ENCODE measurements at places on chromosomes 12 and 14.
A peak's percentile ranks its signal among the peaks of the same experiment; 100 is the strongest.

GRCh38 chr14:99654235-99654985 lies 9.5 kb downstream of the HHIPL1 start:
- no peak for DNase-seq

GRCh38 chr14:90421001-90421631 lies 24.3 kb downstream of the CALM1 start:
- no peak for DNase-seq

DNA sequence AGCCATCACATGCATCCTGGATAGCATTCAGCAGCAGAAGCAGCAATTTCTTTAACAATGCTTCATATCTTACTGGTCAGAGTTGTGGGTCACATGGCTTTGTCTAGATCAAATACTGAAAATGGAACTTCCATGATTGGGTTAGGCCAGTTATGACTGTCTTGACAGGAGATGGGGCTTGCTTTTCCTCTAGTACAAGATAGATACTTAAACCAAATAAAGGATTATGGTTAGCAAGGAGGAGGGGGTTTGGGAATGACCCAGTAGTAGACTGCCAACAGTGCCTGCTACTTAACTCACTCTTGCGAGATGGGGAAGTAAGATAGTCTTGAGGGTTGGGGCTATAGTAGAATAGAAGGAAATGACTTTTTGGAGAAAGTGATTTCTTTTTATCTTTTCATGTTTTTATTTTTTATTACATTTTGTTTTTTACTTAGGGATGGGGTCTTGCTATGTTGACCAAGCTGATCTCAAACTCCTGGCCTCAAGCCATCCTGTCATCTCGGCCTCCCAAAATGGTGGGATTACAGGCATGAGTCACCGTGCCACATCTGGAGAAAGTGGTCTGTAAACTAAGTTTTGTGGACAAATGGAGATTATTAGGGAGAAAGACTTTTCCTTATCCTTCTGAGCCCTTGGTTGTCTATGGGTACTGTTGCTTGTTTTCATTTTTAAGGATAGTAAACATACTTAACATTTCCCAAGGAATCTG lies 37.6 kb downstream of the WNK1 start:
- no peak for DNase-seq

GRCh38 chr12:8912914-8913313 lies 1.4 kb upstream of the PHC1 start:
- DNase-seq = peak; percentile 29

DNA sequence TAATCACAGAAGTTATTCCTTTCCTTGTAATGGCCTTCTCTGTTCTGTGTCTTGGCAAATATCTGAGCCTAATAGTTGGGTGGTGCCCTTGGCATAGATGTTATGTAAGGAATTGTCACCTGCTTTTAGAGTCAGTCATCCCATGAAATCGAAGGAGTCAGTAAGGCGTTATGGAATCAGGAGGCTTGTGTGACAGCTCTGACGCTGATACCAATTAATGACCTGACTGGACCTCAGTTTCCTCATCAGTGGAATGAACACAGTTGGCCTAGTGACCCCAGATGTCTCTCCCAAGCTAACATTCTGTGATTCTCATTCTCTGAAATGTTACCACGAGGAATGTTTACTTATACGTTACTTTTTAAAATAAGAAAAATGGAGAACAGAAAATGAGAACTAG lies 32.1 kb downstream of the TXNRD1 start:
- no peak for DNase-seq

DNA sequence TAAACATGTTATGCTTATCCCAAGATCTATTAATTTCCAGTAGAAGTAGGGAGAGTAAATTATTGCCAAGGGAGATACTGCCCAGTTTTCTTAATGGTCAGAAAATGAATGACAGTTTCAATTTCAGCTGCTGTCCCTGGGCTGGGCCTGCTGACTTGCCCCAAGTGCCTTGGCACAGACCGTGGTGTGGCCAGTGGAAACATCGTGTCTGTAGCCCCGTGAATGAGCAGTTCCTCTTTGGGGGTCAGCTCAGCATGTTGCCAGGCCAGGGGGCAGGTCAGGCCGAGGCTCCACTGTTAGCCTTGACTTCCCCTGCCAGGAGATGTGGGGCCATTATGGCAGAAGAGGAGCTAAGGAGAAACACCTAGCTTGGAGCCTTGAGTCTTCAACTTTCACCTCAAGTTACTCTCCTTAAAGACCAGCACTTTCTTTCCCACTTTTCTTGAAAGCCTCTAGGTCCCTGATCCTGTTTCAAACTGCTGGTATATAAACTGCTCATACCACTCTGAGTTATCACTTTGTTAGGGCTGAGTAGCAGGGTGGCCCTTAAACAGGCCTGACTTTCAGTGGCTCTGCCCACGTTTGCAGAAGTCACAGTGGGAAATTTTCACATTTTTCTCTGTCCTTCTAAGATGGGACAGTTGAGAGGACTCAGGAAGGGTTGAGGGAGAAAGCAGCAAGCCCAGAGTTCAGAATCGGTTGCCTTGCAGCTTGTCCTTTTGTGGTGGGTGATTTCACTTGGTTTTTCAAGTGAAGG lies 73.2 kb downstream of the SUSD6 start:
- no peak for DNase-seq

DNA sequence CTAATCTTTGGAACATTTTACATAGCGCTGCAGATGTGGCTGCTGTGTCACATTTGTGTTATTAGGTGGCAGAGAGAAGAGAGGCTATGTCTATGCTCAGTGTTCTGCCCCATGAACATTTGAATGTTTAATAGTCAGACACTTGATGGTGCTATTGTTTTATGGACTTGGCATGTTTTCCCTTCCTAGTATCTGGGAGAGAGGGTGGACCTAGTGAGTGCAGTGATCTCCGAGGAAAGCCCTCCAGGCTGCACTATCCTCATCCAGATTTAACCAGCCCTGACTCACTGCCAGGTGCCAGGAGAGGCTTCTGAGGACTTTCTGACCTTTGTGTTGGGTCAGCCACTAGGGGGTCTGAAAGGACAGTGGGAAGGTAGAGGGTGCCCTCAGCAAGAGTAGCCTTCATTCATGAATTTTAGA lies 24.3 kb downstream of the ZFC3H1 start:
- peak; percentile 4 for DNase-seq

DNA sequence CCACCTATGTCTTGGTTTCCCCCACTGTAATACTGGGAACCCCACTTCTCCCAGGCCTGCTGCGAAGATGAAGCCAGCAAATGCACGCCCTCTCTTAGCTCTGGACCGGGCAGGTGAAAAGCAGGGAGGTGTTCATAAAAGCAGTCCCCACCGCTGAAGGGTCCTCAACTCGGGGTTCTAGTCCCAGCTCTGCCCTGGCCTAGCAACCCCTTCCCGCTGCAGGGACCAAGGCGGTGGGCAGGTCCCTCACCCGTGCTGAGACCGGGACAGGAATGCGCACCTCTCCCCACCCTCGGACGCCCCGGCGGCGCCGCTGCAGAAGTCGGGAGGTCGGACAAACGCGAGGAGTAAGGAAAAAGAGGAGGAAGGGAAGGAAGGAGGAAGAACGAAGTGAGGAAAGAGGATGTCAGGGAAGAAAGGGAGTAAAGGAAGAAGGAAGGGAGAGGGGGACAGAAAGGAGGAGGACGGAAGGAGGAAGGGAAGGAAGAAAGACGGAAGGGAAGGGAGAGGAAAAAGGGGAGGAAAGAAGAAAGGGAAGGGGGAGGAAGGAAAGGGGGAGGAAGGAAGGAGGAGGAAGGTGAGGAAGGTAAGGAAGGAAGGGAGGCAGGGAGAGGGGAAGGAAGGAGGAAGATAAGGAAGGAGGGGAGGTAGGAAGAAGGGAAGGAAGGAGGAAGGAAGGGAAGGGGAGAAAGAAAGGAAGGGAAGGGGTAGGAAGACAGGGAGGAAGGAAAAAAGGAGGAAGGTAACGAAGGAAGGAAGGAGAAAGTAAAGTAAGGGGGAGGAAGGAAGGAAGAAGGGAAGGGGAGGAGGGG lies 701 bp downstream of the SPRING1 start:
- no peak for DNase-seq

DNA sequence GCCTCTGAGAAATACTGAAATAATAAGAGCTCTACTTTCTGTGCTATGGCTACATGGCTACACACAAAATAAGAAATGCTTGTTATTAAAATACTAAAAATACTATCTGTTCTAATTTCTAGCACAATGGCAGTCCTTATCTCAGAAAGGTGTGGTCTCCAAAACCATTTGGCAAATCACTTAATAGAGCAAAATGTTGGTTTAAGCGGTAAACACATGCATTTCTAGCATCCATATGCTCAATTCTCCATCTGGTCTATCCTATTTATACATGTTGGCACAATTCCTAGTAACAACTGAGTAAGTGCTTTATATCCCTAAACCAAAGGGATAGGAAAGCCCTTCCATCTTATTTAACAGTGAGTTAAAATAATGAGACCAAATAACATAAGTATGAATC lies 107.0 kb downstream of the PAPLN start:
- no peak for DNase-seq

DNA sequence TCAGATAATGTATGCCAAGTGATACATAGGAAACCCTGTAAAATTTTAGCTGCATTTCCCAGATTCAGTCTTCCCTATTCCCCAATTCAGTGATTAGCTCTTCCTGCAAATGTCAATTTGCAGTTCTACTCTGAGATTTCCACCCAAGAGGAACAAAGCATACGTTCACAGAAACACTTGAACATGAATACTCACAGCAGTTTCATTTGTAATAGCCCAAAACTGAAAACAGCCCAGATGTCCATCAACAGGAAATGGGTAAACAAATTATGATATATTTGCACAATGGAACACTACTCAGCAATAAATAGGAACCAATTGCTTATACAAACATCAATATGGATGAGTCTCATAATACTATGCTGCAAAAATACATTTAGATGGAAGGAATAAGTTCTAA lies 194.2 kb downstream of the GXYLT1 start:
- DNase-seq = no peak

- no peak for DNase-seq
Observed at GRCh38 chr14:101188571-101188915, 285.0 kb upstream of the RTL1 start.

- no peak for DNase-seq
Observed at GRCh38 chr12:117069926-117070900, 29.0 kb downstream of the TESC start.

DNA sequence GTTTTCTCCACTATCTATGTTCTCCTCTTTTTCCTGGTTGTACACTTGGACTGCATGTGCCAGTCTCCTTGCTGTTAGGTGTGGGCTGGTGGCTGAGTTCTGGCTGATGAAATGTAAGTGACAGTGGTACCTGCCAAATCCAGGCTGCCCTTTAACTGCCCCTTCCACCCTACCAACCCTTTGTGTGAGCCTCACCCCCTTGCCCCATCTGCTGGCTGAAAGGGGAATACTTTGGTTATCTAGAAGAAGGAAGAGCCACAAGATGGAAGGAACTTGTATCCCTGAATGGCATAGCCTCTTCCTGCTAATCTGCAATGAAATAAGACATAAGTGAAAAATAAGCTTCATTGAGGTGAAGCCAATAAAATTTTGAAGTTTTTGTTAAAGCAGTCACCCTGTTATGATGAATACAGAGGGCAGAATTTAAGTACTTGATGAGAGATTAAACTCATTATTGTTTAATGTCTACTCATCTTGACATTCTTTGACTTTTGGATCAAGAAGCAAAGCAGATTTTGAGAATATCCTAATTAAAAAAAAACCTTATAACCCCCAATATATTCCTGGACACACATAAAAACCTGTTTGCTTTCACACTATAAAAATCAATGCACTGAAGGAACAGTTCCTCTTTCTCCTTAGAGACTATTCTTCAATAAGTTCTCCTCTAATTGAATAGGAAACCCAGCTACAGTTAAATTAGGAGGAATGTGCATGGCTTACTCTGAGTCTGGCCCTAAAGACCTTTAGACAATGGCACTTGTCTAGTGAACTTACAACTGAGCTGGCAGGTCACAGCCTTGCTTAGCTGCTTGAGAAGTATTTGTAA lies 262.6 kb upstream of the BTG1 start:
- peak; percentile 46 for DNase-seq

GRCh38 chr12:51183816-51184215 lies 10.9 kb upstream of the TFCP2 start:
- no peak for DNase-seq

DNA sequence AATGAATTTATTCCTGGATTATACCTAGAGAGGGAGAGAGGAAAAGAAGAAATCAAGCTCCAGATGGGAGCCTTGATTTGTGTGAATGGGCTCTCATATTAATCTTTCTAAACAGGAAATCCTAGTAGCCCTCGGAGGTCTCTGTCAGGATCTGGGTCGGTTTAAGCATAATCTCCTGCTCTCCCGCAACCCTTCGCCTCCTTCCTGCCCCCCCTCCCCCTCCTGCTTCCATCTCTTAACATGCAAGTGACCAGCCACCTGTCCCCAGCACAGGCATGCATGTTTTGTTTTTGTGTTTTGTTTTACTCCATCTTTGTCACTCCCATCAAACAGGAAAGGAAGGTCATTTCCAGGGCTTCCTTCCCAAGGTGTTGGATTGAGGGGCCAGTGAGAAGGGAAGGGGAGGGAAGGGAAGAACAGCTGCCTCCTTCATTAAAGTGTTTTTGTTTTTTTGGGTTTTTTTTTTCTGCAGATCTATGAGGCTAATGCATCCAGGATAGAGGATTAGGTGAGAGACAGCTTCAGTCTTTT lies 4.8 kb upstream of the KCNA5 start:
- DNase-seq = no peak

DNA sequence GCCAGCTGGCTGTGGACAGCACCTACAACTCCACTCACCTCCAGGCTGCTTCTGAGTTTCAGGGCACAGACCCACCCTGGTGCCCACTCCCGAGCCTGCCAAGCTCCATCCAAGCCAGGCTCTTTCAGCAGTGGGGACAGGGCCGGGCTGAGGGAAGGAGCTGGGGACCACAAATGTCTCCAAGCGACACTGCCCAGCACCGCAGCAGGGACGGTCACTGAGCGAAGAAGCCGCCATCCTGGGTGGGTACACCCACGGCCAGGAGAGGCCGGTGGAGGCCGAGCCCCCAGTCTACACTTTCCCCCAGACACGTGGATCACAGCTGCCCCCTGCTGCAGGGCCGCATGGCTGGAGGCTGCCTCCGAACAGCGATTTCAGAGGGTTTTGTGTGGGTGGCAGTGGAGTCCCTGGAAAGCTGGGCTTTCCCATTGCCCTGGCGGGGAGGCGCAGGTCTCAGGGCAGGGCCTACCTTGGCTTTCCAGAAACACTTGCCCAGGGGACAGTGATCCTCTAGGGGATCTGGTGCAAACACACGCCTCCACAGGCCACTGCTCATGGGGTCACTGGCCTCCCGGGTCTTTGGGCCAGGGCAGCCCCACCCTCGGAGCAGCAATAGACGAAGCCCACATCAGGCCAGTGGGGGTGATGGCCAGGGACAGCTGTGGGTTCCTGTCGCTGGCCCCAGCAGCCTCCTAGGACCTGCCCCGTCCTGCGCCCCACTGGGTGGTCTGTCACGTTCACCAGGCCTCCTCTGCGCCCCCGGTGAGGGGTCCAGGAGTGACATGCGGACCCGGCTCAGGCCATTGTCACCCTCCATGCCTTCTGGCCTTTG lies 1.2 kb upstream of the GPR132 start:
- DNase-seq = no peak

DNA sequence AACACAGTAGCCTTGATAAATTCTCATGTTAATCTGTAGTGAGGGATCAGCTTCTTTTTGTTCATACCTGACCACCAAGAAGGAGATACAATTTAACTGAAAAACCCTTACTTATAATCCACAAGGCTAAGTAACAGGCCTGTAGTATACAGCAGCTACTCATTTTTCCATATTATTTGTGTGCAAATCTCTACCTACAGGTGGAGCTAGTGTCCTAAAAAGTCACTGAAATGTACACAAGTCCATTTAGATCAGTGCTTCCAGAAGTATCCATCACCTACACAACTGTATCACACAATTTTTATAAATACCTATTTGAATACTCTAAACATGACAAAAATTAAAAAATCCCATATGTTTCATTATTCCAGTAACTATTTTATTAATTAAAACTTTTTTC lies 173.2 kb downstream of the SLC35F4 start:
- no peak for DNase-seq

GRCh38 chr12:104825408-104825807 lies 132.7 kb downstream of the SLC41A2 start:
- DNase-seq = peak; percentile 4

Measured in CD4-positive, alpha-beta T cell treated with Interleukin-4 for 4 hours (primary cell).